CD4-positive, alpha-beta T cell treated with Interleukin-6 at 100 ng/mL for 8 hours (primary cell): ENCODE measurements at places on chromosomes 2 and 18.

DNA sequence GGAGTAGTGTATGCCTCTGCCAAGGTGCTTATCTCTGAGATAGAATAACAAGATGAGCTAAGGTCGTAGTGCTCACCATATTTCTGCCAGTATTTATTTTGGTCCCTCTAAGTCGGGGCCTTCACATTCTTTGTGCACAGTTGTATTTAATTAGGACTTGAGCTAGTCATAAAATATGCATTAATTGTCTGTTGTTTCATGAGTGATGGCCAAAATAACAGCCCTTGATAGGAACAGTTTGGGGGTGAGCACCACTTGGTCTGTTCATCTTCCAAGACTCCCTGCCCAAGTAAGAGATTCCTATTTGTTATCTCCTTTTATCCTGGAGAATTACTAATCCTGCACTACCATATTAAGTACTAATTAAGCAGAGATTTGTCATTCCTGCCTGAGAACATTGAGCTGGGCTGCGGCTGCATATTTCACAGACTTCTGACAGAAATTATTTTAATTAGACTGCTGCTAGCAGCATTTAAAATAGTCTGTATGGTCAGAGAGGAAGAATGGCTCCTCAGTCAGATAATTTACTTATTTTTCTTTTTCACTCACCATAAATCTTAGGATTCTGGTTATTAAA lies 435.1 kb downstream of the MTX2 start:
- DNase-seq: no peak

GRCh38 chr2:96111257-96111640 lies 5.1 kb downstream of the ADRA2B start:
- DNase-seq: no peak

DNA sequence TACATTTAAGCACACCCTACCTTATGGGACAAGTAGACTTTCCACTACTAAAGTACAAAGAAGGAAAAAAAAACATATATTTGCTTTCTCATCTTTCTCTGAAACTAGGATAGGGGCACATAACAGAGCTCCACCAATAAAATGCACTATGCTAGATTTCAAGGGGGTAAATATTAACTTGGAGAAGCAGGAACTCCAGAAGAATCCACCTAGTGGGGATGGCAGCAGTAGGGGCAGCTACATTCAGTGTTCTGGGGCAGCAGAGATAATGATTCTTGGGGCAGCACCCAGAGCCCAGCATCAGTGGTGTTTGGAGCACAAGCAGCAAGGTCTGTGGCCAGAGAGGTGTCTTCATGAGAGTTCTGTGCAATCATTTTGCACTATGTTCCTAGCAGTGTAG lies 64.7 kb downstream of the DTNB start:
- DNase-seq: no peak

GRCh38 chr2:154375579-154375931 lies 322.9 kb upstream of the KCNJ3 start:
- no peak for DNase-seq

GRCh38 chr2:239394978-239395377 lies 5.8 kb downstream of the HDAC4 start:
- DNase-seq: no peak

DNA sequence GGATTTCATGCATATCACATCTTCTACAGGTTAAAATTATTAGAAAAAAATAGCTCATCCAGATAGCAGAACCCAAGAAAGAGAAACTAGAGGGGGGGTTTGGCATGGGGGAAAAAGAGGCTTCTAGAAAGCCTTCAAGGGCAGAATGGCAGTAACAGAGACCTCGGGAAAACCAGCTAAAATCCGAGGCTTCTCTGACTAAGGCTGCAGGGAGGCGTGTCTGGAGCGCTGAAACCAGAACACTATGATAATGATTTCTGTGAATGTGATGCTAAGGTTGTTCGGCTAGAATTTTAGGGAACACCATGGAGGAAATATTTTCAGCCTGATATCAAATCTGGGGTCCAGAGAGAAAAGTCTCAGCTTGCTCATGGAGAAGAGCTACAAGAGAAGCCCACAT lies 73.0 kb downstream of the ATP8B1 start:
- DNase-seq: no peak

DNA sequence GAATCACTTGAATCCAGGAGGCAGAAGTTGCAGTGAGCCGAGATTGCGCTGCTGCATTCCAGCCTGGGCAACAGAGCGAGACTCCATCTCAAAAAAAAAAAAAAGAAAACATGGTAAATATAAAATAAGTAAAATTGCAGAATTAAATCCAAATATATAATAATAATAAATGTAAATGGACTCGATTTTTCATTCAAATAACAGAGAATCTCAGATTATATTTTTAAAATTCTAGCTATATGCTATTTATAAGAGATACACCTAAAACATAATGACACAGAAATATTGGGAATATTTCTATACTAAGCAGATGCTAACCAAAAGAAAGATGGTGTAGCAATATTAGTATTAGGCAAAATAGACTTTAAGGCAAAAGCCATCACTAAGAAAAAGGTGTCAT lies 15.1 kb upstream of the NEURL3 start:
- DNase-seq: no peak

DNA sequence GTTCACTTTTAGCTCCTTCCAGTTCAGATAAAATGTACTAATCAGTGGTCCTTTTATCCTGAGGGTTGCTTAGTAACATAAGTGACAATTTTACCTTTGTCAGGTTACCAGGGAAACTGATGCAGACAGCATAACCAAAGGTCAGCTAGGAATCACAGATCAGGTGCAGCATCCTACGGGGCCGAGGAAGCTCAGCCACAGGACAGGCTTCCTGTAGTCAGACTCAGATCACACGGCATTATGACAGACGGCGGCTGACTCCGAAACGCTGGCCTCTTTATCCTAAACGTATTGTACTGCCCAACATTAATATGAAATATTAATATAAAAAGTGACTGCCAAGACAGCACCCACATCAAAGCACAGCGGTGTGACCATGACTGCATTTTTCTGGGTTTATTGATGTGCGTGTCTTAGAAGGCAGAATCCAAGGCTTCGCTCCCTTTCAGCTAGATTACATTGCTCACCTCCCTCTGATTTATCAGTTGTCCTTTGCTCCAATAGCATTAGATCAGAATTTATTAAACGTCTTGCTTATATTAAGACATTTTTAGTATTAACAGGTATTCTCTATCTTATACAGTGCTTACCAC lies 444.5 kb downstream of the CMPK2 start:
- no peak for DNase-seq

- no peak for DNase-seq
These were observed 136.7 kb downstream of the NFATC1 start for GRCh38 chr18:79532313-79533007.

DNA sequence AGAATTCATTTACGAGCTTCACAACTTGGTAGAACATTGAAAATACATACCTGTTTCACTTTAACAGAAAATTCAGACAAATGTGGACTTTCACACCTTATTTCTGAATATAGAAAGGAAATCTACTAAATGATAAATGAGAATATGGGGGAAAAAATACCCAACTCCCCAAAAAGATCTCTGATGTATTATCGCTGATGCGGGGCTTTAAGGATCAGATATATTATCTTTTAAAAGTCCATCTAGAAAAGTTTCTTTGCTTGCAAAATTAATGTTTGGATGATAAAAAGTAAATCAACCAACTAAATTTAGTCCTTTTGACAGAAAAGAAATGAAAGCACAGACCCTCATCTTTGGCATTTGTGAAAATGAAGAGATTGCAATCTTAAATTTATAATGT lies 540.1 kb upstream of the CHAC2 start:
- DNase-seq: no peak

DNA sequence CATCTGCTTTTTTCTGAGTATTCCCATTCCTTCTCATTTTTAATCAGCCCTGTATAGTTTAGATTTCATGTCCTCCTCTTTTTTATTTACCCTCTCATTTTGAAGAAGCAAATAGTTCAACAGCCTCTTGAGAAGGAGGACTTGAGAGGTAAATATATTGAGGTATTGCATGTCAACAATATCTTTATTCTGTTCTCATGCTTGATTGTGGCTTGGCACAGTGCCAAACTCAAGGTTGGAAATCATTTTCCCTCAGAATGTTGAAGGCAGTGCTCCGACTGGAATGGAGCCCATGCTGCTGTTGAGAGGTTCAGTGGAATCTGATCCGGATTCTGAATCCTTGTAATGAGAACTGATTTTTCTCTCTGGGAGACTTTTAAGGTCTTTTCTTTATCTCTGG lies 31.0 kb upstream of the GALNT3 start:
- no peak for DNase-seq

DNA sequence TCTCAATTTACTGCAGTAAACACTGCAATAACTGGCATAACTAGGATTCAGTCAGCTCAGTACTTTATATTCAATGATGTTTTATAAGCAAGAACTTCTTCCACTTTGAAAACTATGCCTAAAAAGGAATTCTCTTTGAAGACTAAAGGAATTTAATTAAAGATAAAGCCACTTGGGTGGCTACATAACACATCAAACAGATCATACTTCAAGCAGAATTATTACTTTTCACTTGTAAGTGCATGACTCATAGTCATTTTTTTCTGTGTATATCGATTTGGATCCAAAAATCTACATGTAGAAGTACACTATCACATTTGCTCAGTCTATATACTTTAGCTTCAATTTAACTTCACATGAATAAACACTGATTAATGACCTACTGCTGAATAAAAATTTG lies 4.0 kb downstream of the KANSL1L start:
- no peak for DNase-seq

GRCh38 chr18:853471-853870 lies 41.4 kb upstream of the YES1 start:
- DNase-seq: no peak

DNA sequence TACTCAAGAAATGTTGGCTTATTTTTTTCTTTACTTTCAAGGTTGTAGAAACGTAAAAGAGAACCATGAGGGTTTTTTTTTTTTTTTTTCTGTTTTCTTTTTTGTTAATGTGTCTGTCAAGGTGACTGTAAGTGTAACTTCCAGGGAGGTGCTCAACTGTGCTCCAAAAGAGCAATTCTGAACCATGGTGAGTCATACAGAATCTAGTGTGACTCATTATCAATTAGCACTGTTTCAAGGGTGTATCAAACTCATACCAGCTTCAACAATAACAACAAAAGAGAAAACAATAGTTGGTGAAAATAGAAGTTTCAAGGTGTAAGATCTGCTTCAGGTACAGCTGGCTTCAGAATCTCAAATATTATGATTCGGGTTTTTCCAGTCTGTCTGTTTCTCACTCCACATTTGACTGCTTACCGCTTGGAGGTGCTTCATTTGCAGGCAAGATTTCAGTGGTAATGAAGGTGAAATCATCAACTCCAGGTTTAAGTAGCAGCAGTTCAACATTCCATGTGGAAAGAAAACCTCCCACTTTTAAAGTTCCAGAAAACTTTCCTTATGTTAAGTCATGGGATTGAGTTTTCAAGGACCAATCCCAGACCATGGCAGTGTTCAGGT lies 850.6 kb downstream of the CNTNAP5 start:
- DNase-seq: no peak

DNA sequence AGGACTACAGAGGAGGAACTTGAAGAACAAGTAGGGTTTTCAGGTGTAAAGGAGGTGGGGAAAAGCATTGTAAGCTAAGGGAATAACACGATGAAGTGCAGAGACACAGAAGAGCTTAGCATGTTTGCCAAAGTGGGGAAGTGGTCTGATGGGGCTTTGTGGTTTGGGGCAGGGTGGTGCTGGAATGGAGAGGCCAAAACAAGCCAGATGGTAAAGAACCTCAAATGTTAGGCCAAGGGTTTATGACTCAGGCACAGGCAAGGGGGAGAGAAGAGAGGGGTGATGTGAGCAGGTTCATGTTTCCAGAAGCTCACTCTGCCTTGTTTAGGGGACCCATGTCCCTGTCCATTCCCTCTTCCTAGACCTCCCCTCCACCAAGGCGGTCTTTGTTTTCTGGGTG lies 104.5 kb upstream of the YWHAQ start:
- DNase-seq: peak; percentile 51

- DNase-seq: no peak
These were observed 48.7 kb downstream of the CRIM1 start for GRCh38 chr2:36404318-36404717.

DNA sequence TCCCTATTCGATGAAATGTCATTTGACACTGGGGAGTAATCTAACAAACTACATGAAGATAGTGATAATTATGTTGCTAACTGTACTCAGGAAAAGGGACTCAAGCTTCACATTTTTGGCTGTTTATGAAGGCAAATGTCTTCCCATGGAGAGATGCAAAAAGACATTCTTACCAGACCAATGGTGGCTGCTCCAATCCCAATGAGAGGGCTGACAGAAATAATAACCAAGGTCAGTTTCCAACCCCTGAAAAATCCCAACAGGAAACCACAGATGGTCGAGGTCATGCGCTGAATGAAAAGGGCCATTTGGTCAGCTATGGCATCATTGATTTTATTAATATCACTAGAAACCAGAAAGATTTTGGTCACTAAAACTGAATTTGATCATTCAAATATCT lies 37.6 kb downstream of the ABCB11 start:
- no peak for DNase-seq

- DNase-seq: no peak
These were observed 36.7 kb downstream of the TMEM37 start for GRCh38 chr2:119468154-119468955.

- no peak for DNase-seq
These were observed 59.5 kb downstream of the FAM168B start for GRCh38 chr2:131033786-131034121.

- no peak for DNase-seq
These were observed 34.9 kb downstream of the LTBP1 start for GRCh38 chr2:32981612-32982011.

- DNase-seq: no peak
These were observed 342.4 kb downstream of the AKAIN1 start for GRCh38 chr18:4854671-4855070.

DNA sequence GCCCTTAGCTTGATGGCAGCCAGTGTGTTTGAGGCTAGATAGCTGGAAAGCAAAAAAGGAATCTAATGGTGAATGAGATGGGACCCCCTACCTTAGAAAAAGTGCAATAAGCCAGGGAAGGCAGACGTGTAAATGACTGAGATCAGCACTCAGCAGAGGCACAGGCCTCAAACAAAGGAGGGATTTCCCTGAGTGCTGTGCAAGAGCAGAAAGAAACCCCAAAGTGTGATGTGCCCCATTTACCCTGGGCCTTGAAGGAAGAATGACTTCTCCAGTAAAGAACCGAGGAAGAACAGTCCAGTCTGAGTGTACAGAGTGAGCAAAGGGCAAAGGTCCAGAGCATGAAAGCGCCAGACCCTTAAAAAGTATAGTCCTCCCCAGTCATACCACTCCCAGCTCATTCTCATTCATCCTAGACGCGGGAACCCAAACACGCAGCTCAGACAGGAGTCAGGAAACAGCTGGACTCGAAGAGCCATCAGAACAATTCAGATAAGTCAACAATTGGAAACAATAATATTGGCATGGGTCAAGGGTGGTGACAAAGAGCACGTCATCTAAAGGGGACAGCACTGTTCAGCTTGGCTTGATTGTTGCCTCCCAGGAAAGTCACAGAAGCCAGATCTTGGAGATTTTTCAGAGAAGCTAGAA lies 121.7 kb downstream of the INO80D start:
- no peak for DNase-seq

GRCh38 chr2:240432430-240432819 lies 3.0 kb upstream of the GPC1 start:
- no peak for DNase-seq

GRCh38 chr2:58215429-58215828 lies 25.7 kb downstream of the FANCL start:
- no peak for DNase-seq

- DNase-seq: no peak
These were observed 22.0 kb downstream of the DRC1 start for GRCh38 chr2:26423750-26424149.
